ENCODE measurements at places on chromosomes 16 and 17.

- DNase-seq = peak; percentile 65
Observed at GRCh38 chr16:72856797-72857196, 191.1 kb downstream of the ZFHX3 start.

DNA sequence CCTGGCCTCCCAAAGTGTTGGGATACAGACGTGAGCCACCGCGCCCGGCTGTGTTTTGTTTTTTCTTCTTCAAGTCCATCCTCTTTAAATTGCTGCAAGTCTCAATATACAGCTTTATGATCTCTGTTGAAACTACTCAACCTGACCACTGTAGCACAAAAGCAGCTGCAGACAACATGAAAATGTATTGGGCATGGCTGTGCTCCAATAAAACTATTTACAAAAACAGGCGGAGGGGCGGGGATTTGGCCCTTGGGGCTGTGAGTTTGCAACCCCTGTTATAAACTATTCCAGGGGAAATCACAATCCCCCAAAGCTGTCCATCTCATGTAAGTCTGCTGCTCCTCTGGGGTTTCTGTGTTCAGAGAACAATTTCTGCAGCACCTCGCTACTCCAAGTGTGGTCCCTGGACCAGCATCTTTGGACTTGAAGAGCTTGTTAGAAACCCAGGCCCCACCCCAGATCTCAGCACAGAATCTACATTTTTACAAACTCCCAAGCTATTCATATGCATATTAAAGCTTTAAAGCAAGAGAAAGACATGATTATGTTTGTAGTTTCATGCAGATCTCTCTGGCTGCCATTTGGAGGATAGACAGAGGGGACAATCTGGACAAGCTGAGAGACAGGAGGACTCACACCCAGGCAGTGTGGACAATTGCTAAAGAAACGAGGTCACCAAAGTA is 33.6 kb downstream of the TEKT5 start:
- no peak for DNase-seq

DNA sequence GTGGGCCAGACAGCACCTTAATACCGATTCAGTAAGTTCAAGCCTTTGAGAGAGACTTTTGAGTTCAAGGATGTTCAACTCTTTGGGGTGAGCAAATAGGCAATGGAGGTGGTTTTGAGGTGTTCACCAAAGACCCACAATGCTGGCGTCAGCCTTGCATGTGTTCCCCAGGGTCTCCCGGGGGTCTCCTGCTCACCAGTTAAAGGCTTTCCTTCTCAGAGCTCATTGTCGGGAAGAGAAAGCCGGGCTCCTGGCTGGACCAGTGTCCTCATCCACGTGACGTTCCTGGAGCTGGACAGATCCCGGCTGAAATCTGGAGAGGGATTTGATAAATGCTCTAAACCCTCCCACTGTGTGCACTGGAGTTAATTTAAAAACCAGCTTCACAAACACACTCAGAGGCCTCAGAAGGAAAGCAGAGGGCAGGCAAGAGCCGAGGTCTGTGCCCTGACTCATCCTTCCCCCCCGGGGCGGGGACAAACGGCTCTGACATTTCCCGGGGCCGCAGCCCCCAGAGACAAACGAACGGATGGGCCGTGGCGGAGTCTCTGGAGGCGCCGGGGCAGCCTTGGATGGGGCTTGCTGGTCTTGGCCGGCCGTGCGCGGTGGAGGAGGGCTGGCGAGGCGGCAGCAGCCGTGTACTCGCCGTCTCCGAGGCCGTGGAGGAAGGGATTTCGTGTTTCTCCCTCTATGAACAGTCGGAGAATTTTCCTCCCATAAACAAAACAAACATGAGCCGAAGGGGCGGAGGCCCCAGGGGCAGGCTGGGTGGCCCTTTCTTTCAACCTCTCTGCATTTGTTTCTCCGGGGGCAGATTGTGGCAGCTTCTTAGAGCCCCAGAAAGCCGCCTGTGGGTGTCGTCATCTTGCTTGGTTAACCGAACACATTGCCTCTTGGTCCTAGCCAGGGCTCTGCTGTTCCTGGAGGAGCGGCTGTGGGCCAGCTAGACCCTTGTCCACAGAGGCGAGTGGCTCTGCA is 94.2 kb downstream of the NTN1 start:
- peak; percentile 24 for DNase-seq

DNA sequence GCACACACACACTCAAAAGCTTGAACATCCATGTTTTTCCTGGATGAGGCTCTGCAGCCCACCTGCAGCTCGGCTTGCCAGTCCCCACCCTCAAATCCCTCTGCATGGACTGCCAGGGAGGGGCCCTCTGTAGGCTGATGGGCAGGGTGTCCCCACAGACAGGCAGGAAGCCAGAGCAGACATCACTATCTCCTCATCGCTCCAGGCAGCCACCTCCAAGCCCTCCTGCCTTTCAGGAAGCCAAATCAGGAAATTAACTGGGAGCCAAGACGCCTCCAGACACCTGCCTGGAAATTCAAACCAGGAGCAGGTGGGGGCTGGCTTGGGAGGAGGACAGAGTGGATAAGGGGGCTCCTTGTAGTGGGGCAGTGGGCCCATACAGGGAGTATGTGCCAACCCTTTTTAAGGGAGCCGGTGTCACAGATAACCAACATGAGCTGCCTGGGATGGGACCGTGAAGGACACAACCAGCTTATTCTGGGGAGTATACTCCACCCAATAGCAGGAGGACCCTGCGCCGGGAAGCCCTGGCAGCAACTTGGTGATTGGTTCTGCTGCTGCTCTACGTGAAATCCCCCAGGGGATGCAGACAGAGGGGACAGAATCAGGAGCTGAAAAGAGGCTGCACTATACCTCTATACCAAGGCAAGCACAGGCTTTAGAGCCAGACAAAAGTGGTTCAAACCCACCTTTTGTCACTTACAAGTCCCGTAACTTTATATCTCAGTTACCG is 139.1 kb downstream of the CCT6B start:
- no peak for DNase-seq

GRCh38 chr17:19386974-19387920 is at the start of gene MFAP4:
Gene MFAP4 (minus strand): TSS chr17:19387190. CDS start chr17:19387155, 35 bp downstream.
- DNase-seq = no peak

DNA sequence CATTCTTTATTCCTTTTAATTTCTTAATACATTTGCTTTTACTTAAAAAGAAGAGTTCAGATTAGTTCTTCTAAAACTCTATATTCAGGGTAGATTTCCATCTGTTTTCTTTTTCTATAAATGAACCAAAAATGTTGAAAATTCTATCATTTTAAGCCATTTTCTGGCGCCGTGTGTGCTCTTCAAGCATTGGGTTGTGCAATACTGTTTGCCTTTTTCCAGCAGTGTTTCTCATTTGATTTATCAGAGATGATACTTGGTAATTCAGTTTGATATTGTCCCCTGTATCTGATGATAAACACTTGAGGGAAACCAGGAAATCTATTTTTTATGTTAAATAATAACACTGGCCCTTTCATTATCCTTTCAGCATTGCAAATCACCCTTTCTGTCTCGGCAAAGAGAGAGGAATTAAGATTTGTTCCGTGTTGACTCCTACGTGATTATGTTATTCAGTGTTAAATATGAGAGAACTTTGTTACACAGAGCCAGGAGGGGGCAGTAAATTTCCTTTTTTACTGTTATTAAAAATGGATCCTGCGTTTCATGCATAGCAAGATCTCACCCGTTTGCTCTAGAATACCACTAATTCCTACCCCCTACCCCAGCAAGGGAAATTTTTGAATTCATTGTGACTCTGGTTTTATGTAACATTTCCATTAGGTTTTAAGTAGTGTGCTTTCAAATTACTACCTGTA is 606.9 kb upstream of the RBFOX1 start:
- no peak for DNase-seq

DNA sequence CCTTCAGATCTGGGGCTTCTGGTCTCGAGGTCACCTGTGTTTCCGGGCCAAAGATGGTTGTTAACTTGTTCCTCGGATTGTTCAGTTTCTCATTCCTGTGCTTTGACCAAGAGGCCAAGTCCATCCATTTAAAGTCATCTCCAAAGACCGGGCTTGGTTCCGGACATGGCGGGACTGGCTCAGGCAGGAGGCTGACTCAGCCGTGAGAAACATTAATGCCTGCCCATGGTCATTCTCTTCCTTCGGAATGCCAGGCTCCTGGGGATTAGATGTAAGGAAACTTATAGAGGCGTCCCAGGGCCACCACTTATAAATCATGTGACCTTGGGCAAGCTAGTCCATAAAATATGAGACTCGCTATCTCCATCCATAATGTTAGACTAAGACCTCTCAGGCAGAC is 13.6 kb upstream of the NKD1 start:
- DNase-seq = no peak

DNA sequence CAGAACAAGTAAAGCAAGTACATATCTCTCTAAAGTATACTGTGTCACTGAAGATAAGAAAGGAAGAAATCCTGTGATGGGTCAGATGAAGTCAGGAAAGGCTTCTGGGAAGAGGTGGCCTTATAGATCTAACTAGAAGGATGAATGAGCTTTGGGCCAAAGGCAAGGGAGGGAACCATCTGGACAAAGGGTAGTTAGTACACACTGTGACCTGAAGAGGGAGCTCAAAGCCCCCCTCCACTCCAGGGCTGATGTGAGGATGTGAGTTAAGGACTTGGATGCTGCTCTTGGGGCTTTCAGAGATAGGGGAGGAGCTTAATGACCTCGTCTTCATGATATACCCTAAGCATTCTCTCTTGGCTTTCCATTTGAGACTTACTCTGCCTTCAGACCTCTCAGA is 185.3 kb upstream of the CACNG3 start:
- DNase-seq = peak; percentile 41
